ENCODE measurements at places on chromosomes 3 and 15.
A peak's percentile ranks its signal among the peaks of the same experiment; 100 is the strongest.

DNA sequence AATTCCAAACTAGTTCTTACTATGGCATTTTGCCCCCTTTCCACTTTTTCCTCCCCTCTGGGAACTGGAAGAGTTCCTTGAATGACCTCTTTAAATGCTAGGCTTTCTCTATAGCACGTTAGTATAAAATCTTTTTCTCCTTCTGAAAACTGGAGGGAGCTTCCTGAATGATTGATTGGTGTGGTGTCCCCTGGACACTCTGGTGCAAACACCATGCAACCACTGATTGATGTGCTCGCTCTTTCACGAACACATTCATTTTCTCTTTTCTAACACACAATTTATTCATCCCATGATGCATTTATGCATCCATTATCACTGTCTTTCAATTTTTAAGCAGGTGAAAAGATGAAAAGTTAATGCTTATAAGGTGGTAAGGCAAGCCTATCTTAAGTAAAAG, 159.1 kb upstream of the NANOGP8 start:
- no peak for DNase-seq

DNA sequence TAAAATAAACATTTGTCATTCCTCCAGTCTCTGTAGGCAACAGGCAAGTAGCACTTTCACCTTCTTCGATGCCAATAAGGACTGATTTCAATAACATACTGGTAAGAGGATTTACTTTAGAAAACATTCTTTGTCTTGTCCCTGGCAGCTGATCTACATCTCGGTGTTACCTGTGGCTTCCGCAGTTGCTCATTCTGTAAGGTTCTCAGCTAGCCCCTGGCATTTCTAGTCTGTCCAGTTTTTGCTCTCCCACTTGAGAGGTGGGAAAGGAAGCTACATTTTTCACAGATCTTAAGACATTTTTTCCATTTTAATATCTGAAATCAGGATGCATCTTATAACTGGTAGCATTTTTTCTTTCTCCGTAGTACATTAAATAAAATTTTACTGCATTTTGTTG, 19.7 kb upstream of the MAP6D1 start:
- DNase-seq = no peak

GRCh38 chr3:139481116-139481515, 4.8 kb upstream of the RBP2 start:
- DNase-seq = no peak

DNA sequence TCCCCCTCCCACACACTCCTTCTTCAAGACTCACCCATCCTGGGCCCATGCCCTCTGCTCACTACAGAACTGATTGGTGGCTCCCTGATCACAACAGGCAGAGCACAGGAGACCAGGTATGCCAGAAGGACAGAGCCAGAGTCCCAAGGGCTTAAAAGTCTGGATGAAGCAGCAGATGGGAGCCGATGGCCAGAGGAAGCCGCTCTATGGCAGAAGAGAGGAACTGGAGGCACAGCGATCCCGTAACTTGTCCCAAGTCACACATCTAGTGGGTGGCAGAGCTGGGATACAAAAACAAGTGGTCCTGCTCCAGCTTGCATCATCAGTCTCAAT, 20.7 kb downstream of the ITGA11 start:
- DNase-seq = no peak

- peak; percentile 50 for DNase-seq
Measured at GRCh38 chr3:71581457-71582035, 2.0 kb downstream of the FOXP1 start.

GRCh38 chr3:53718462-53718861, 127.8 kb downstream of the CHDH start:
- no peak for DNase-seq

DNA sequence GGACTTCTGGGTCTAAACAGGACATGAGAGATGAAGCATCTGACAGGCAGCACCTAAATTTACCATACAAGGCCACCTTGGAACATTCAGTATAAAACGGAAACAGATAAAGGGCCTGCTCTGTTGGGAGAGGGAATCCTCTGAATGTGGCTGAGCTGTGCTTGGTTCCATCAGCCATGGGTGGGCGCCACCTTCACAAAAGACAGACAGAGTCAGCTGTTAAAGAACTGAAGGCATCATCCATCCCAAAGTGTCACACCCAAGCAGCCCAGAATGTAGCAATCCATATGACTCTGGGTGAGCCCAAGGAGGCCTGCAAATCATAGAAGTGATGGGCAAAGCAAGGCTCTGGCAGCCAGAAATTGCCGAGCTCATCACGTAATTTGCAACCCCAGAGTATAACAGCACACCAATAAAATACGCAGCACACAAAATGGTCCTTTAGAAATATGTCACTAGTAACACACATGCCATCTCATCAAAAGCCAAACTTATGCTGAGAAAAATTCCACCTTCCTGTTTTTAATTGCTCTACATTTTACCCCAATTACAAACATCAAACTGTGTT, 24.8 kb upstream of the RBP1 start:
- no peak for DNase-seq

GRCh38 chr3:18211116-18211515, 214.0 kb downstream of the SATB1 start:
- DNase-seq = no peak

DNA sequence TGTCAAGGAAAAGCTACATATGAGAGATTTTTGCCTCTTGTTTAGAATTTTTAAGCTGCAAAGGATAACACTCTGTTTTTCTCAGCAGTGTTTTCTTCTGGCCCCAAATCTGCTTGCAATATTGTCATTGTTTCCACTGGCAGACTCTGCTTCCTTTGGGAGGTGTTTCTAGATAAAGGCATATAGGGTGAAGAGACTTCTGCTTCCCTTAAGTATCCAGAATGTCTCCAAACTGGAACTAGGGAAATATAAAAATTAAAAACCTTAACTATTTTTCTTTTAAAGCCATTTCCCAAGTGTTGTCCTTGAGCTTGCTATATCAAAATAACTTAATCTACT, 225.8 kb downstream of the CGGBP1 start:
- DNase-seq = no peak

- no peak for DNase-seq
Measured at GRCh38 chr15:41950489-41950888, 21.9 kb downstream of the EHD4 start.

- DNase-seq = no peak
Measured at GRCh38 chr3:127770671-127771355, 51.5 kb downstream of the MGLL start.

- DNase-seq = peak; percentile 74
Measured at GRCh38 chr3:13045241-13045903, 27.9 kb downstream of the IQSEC1 start.

GRCh38 chr3:148642214-148642613, 55.5 kb upstream of the AGTR1 start:
- DNase-seq = no peak

GRCh38 chr3:134601539-134602439, 49.0 kb downstream of the KY start:
- no peak for DNase-seq

DNA sequence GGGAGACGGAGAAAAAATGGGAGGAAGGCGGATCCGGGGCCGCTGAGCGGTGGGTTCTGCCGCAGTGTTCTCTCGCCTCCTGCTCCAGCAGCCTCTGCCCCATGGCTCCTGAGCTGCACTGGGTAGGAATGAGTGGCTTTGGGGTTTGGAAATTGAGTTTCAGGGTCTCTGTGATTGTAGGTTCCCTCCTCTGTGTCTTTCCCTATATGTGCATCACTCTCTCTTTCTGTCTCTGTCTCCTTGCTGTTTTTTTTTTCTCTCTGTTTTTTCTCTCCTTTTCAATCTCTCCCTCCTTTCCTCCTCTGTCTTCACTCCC, 1.9 kb downstream of the GRM7 start:
- no peak for DNase-seq

GRCh38 chr3:57793737-57794187, 37.7 kb downstream of the SLMAP start:
- no peak for DNase-seq
